ENCODE measurements at places on chromosomes 12 and 14.
A peak's percentile ranks its signal among the peaks of the same experiment; 100 is the strongest.

DNA sequence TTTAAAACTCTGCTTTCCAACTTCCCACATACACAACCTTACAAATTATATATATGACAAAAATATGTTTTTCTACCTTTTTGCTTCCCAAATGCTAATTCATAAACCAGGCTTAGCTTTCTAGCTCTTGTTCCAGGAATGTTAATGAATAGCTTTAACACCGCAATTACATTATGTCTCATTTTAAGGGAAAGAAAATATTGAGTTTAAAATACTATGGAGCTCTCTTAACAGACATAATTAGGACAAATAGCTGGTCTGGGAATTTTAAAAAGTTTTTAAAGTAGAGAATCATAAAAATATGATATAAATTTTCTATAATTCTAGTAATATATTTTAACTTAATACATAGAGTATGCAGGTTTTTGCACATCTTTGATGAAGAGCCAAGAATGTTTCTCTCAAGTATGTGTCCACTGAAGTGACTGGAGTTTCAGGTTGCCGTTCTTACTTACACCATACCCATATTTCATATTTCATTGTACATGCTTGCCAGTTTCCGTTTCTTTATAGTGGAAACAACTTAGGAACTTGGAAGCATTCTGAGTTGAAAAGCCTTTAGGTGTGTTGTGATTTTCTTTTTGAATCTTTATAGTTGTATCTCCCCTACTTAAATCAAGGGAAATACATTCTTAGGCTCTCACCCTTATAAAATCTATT, 90.6 kb upstream of the SLCO1C1 start:
- DNase-seq, result no peak

GRCh38 chr14:74593241-74593953, 18.6 kb downstream of the LTBP2 start:
- no peak for DNase-seq

DNA sequence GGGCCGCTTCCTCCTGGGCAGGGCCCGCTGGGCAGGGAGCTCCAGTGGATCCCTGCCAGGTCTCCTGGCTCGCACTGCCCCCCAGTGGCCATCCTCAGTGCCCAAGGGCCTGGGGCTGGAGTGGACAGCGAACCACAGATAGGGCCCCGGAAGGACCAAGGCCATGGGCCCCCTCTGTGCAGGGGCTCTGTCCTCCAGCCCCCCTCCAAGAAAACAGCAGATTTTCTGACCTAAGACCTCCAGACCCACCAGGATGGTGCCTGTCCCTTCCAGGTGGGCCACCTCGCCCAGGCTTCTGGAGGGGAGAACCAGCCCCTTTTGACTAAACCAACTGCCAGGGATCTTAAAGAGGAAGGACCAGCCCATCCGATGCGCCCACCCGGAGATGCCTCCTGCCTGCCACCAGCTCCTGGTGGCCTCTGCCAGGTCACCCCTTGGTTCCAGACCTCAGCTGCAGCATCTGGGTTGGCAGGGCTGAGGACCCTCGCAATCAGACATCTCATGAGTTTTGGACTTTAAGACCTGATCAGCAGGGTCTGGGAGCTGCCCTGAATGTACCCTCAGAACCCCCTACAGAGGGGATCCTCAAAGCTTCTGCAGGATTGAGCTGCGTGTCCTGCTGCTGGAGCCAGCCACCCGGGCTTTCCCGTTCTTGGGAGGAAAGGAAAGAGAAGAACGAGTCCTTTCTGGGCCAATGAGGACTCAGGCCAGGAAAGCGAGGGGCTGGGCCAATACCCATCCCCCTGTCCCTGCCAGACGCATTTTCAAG, 325.8 kb upstream of the DIO3 start:
- no peak for DNase-seq

DNA sequence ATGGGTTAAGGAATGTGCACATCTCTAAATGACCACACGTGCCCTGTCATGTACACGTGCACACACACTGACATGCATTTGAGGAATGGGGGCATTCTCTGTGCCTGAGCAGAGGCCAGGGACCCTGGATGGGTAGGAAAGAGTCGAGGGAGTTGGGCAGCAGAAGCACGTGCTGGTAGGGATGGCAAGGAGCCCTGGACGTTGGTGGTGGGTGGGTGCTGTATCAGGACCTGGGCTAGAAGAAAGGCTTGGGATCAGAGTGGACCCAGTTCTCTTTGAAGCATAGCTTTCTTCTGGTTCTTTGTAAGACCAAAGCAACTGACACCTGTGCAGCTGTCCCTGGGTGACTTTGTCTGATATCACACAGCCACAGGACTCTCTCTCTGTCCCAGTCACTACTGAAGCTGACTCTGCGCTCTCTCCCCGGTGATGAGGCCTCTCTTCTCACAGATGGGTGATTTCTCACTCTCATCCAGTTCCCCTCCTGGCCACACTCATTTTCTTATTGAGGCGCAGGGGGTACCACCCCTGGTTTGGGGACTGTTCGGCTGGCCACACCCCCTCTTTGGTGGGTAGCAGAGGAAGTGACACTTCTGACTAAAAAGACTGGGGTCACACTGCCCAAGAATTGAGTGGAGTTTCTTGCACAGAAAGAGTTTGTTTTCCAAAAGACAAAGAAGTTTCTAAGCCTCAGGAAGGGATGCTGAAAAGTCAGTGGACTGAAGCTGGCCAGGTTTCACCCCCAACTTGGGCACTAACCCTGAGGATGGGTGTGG, 171.7 kb upstream of the RTL1 start:
- DNase-seq, result peak; percentile 81

GRCh38 chr12:14611640-14612203, 44.0 kb upstream of the PLBD1 start:
- no peak for DNase-seq
